C1 segment of cervical spinal cord (tissue), 14 donors: ENCODE measurements at places on chromosomes 16 and 17.

DNA sequence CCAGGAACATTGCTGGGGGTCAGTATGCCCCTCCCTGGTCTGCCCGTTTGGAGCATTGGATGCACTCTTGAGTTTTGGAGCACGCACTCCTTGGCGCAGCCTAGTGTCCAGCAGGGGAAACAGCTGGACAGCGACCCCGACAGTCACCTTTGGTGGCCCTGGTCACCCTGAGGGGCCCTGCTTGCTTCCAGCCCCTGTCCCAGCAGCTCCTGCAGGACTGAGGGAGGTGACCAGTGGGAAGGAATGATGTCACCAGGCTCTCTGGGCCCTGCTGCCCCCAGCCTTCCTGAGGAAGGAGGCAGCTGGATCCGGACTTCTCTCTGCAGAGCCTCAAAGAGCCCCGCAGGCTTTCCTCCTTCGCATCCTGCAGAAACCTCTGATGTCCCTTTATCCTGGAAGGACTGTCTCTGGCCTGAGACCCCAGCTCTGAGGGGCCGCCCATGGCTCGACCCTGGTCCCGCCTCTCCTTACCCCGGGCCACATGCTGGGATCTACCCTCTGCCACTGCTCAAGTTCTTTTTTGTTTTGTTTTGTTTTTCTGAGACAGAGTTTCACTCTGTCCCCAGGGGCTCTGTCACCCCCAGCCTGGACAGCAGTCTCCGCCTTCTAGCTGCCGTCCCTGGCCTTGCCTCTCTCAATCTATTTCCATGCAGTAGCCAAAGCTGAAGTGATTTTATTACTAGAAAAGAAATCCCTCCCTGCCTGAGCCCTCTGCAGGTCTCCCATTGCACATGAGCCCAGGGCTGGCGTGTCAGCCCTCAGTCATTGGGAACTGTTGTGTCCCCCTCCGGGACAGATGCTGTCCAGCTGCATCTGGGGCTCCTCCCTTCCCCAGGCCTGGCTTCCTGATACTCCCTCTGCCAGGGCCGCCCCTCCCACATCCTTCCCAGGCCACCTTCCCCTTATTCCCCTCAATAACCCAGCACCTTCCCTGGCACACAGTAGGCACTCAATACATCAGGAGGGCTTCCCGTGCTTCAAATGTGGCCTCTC lies 11.6 kb downstream of the ZSCAN10 start:
- DNase-seq: no peak

DNA sequence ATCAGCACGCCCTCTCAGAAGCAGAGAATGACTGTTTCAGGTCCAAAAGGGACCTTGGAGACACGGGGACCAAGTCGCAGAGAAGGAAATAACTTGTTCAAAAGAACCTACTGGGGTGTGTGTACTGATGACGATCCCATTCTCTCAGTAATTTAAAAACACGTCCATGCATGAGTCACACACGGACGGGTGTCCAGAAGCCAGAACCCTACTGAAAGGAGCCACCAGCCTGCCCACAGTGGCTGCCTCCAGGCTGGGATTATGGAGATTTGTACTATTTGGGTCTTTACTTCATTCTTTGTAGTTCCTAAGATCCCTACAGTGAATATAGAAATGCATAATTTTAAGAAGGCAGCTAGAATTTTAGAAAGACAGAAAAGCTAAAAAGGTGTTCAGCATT lies 27.8 kb downstream of the TMEM204 start:
- no peak for DNase-seq

- no peak for DNase-seq
Measured at GRCh38 chr17:61594294-61594825, 3.3 kb upstream of the NACA2 start.

GRCh38 chr16:12356632-12357340 lies 380.3 kb downstream of the SNX29 start:
- no peak for DNase-seq

DNA sequence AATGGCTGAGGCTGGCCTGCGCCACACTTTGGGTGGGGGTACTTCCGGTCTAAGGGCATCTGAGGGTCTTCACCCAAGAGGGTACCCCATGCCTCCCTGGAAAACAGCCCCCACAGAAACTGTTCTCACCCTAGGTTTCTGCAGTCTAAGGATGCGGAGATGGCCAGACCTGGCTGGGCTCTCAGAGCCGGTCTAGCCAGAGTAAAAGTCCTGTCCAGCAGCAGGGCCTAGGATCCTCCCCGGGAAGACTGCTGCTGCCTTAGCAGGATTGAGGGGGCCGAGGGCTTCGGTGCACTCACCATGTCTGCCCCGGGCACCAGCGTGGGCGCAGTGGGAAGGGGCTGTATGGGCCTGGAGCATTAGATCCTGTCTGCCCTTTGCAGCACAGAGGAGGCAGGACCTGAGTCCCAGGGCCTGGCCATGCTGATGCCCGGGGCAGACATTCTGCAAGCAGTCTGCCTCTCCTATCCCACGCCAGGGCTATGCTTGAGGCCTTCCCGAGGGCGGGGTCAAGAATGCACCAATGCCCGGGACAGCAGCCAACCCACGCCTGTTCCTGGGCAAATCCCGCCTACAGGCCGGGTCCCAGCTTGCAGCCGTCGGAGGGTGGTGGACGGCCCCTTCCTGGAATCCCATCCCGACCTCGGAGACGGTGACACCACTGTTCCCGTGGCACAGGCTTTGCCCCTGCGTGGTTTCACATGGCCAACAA lies 54.7 kb downstream of the CBFA2T3 start:
- DNase-seq: no peak

DNA sequence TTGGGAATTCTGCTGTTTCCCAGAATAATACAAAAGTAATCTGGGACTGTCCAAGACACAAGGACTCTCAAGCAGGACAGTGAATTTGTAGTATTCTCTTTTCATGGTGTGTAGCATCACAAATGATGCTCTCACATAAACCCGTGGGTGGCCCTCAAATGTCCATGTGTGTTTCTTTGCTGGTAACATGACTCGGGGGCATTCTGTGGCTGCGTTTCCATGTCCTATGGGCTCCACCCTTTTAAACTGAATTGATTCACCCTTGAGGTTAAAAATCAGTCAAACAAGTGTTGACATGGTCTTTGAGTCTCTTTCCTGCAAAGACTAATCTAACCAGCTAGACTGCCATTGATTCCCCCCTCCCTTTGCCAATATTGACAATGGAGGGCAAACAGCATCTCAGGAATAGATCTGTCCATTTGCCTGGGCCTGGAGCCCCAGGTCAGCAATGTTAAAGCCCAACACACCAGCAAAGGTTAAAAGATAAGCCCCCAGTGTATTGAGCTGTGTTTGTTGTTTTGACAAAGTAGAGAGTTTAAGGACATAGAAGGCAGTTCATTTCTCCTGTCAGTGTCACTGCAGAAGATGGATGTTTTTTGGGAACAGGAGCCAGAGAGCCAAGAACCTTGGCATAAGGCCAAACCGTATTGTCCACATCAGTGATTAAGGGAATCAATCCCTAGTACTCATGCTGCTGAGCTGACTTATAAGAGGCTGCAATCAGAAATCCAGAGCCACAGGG lies 117.1 kb upstream of the COX10 start:
- DNase-seq: no peak

DNA sequence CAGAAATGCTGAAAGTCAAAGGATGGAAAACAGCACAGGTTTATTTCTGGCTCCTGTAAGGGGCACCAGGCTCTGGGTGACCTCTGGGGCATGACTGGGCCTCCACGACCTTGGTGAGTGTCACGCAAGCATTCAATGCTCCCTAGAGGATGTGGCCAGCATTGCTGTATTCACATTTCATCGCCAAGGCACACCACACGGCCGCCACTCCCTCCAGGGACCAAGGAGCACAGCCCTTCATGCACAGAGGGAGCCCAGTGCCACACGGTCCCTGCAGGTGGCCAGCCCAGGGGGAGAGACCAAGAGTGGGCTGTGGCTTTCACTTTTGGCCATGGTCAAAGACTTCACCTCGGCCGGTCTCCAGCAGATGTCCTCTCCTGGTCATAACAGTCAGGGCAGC lies 137.4 kb upstream of the TNRC6C start:
- DNase-seq: no peak

GRCh38 chr17:82317394-82318168 lies at the start of gene CD7:
CD7 (minus strand) TSS chr17:82317608; CDS start chr17:82317495, 113 bp downstream.
- no peak for DNase-seq

DNA sequence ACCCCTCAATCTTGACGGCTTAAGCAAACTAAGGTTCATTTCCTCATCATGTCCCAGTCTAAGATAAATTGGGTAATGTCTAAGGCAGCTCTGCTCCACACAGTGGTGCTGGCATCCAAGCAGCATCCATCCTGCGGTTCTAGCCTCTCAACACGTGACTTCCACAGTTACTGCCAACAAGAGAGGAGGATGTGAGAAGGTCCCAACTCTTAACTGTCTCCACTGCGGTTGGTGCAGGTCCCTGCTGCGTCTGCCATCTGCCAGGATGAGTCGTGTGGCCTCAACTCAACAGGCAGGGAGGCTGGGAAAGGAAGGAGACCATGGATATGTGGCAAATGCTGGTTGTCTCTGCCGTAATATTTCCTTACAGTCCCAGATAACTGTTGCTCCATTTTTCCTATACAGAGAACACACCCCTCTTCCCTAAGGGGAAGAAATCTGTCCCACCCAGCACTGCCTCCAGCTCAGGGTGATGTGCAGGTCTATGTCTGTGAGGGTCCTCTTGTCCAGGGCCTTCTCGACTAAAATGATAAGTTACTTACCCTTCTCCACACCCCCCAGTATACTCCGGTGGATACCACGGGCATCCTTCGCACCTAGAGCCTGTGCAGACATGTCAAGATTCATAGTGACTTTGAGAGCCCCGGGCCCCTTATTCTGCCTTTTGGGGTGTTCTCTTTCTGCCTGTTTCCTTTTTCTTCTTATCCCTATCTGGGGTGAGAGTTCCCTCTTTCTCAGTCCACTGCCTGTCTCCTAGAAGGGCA lies 64.7 kb downstream of the KCNJ18 start:
- no peak for DNase-seq

- DNase-seq: no peak
Measured at GRCh38 chr17:4515501-4515900, 16.8 kb downstream of the SPNS2 start.

DNA sequence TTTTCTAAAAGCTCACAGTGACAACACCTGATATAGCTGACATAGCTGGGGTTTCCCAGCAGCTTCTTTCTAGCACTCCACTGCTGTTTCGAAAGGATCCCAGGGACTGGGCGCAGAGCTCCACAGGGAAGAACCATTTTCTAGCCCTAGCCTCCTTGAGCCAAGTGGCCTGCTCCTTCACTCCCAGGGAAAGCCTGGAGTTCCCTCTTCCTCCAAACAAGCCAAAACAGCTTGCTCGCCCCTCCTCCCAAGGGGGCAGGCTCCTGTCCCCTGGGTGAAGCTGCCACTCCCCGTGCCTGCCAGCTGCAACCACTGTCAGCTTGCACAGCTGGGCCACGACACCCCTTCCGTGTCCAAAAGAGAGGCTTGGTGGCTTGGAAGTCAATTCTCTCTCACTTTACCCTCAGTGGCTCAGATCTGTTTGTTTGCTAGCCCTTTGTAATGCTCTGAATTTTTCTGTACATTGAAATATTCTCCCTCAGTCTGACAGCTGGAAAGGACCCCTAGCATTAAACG lies 59.8 kb downstream of the CYTH1 start:
- no peak for DNase-seq

GRCh38 chr16:24943471-24943870 lies 71.7 kb downstream of the ARHGAP17 start:
- DNase-seq: no peak

DNA sequence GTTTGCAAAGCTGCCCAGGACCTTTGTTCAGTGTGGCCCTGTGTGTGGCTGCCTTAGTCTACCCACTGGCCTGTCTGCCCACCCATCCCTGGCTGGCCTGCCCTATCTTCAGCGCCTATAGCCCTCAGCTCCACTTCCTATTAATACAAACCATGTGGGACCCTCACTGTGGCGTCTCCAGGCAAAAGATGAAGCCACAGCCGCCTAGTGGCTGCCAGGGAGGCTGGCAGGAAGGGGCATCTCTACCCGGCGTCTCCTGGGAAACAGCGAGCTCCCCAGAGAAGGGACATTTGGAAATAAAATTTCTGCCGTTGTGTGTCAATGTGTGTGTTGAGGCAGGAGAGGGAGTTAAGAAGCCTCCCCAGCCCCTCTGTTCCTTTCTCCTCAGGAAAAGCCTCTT lies 31.5 kb downstream of the NEUROD2 start:
- no peak for DNase-seq

DNA sequence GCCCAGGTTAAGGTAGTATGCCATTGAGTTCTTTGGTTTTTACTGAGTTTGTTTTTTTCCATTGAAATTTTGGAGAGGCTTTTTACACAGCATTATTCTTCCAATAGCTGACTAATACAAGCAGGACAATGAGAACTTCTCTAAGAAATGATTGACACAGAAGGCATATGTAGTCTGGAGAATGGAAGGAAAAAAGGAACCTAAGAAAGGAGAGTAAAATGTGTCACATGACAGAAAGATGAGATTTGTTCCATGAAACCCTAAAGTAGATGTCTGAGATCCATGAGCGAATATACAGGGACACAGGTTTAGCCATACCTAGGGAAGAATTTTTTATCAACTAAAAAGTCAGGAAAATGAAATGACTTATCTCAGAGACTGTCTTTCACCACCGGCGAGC lies 80.7 kb downstream of the AKAP1 start:
- DNase-seq: no peak

- DNase-seq: no peak
Measured at GRCh38 chr16:30761427-30761927, 385 bp downstream of the CFAP119 start.

DNA sequence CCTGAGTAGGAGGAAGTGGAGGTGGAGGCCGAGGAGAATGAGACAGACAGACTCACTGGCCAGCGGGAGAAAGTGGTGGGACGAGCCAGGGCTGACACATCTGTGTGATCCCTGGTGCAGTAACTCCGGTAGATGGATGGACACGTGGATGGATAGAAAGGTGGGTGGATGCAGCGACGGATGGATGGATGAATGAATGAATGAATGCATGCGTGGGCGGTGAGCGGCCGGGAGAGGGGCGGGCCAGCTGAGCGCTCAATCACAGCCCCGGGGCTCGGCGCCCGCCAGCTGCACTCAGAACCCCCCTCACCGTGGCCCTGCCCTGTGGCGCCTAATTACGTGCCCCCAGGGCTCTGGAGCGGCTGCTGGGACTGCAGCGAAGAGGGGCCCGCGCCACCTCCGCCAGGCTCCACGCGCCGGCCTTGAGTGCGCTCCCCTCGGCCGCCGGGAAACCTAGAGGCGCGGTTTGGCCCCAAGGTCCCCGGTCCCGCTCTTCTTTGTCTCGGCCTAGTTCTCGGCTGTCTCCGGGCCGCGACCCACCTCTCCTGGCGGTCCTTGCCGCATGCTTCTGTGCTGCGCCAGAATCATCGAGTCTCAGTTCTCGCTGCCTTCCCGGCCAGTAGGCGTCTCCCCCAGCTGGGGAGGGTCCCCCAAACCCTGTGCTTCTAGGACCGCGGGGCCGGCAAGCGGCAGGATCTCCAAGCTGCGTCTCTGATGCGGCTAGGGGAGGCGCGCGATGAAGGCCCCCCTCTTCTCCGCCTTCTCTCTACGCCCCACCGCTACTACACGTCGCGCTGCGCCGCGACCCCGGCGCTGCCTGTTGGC lies 41.0 kb downstream of the RAI1 start:
- no peak for DNase-seq

GRCh38 chr17:6831661-6832263 lies at the start of gene TEKT1:
TEKT1 (minus strand) TSS chr17:6831729; CDS start chr17:6830376, 1,353 bp downstream.
- DNase-seq: no peak

GRCh38 chr16:73053364-73054124 lies 5.6 kb upstream of the ZFHX3 start:
- DNase-seq: no peak

- no peak for DNase-seq
Measured at GRCh38 chr16:12089492-12090150, 113.1 kb downstream of the SNX29 start.
